ENCODE measurements at places on chromosomes 12 and 14.

- no peak for DNase-seq
These were observed 175.3 kb downstream of the STXBP6 start for GRCh38 chr14:24874514-24875202.

DNA sequence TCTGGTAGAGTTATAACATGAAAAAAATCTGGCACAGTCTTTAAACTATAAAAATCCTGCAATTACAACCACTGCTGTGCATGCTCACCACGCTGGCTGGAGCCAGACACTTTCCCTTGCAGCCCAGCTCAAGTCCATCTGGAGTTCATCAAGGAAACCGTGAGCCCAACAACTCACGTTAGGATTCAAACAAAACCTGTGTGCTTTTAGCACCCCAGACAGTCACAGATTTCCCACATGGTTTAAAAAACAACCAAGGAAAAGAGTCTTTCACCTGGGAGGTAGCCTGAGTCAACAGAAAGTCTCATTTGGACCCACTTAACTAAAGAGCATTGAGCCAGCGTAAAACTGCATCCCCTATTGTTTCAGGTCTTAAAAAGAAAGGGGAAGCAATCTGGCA is 4.7 kb downstream of the LRIG3 start:
- no peak for DNase-seq

DNA sequence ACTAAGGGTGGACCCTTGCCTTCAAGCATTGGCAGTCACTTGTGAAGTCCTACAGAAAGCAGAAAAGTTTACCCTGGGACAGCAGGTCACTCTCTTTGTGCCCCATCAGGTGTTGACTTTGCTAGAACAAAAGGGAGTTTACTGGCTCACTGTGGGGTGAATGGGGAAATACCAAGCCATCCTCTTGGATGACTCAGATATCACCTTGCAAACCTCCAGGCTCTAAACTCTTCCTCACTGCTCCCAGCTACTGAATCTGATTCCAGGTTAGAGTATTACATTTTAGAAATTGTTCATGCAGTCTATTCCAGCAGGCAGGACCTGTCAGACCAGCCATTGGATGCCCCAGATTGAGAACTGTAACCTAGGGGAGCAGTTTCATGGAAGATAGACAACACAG is 7.3 kb upstream of the EDDM3B start:
- no peak for DNase-seq

GRCh38 chr12:59593761-59594160 is 2.1 kb upstream of the SLC16A7 start:
- DNase-seq, result no peak

GRCh38 chr12:62660756-62661155 is 194.1 kb downstream of the MON2 start:
- DNase-seq, result no peak

GRCh38 chr14:104800771-104801519 is at the start of gene ZBTB42:
Gene ZBTB42, plus strand, starts transcription at chr14:104801101. Its CDS starts 97 bp downstream, at chr14:104801198.
- peak; percentile 46 for DNase-seq

DNA sequence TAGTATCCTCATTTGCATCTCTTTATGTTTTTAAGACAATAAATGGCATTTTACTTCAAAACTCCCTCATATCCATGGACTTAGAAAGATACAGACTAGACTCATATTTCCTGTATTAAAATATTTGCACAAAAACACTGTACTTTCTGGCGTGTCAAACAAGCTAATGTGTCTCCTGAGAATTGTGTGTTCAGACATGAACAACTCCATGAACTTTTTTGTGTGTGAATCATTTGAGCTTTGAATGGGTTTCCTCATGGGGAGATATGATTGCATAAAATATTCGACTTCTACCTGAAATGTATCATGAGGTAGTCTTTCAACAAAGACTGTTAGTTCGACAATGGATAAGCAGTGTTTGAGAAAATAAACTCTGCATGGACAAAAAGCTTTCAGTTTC is 58.8 kb downstream of the TMEM30B start:
- DNase-seq, result no peak

DNA sequence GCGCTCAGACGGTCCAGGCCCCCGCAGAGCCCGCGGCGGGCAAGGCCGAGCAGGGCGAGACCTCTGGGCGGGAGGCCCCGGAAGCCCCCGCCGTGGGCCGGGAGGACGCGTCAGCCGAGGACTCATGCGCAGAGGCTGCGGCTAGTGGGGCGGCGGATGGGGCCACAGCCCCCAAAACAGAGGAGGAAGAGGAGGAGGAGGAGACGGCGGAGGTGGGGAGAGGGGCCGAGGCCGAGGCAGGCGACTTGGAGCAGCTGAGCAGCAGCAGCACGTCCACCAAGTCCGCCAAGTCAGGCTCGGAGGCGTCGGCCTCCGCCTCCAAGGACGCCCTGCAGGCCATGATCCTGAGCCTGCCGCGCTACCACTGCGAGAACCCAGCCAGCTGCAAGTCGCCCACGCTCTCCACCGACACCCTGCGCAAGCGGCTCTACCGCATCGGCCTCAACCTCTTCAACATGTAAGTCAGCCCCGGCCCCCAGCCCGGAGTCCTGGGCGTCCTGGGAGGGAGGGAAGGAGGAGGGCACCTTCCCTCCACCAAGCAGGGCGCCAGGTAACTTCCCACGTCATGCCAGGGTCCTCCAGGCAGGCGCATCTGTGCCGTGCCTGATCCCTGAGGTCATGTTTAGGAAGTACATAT is 72.4 kb downstream of the IQSEC3 start:
- DNase-seq, result no peak

Data from hematopoietic multipotent progenitor cell treated with erythropoietin and hydrocortisone succinate and interleukin-3 and kit ligand, for 8 days (in vitro differentiated cells).